ENCODE measurements at places on chromosomes 2 and 18.

DNA sequence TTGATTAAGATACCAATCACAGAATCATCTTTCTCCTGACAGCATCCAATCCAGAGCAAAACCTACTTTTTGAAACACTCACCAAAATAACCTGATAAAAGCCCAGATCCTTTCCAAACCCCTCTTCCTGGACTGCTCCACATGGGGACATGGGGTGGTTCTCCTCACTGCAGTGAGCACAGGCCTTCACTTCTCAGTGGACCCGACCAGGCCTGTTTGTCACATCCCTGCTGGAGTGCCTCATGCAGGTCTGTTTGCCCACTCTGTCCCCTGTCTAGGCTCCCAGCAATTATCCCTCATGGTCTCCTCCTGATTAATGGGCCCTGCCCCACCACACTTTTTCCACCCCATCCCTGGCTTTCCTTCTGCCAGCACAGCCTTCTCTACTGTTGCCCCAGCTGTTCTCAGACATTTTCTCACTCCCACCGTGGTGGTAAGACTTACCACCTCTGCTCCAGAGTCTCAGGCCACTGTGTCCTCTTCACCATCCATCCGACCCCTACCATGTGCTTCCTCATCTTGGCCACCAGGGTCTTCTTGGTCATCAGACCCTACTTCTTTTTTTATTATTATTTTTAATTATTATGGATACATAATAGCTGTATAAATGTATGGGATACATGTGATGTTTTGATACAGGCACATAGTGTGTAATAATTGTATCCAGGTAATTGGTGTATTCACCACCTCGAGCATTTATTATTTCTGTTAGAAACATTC is 21.1 kb downstream of the MRPL30 start:
- no peak for DNase-seq

DNA sequence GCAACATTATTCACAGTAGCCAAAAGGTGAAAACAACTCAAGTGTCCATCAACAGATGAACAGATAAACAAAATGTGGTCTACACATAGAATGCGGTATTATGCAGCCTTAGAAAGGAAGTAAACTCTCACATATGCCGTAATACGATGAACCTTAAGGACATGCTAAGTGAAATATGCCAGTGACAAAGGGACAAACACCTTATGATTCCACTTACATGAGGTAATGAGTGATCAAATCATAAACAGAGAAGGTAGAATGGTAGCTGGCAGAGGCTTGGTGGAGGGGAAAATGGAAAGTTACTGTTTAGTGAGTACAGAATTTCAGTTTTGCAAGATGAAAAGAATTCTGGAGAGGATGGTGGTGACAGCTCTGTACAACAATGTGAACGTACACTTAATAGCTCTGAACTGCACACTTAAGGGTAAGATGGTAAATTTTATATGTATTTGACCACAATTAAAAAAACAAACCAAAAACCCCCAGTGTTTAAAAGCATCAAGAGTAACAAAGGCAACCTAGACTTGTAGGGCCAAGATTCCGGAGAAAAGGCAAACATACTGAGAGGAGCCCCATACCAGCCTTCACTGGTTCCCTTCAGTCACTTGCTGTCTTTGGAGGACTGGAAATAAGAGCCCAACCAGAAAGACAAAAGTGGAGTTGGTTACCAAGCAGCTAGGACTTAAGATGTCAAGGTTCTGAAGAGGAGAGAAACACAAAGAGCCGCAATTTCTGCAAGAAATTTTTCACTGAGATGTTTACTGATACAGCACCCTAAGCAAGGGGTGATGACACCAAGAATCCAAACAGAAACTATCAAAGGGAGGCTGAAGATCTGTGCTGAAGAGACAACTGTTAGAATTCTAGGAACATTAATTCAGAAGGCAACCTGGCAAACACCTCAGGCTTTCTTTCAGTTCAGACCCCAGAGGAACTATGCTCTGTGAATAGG is 61.3 kb downstream of the CUL3 start:
- DNase-seq: no peak

- DNase-seq: peak; percentile 20
Measured at GRCh38 chr18:23618862-23619387, 32.6 kb upstream of the NPC1 start.

GRCh38 chr2:12514631-12515437 is 201.9 kb upstream of the TRIB2 start:
- DNase-seq: no peak

DNA sequence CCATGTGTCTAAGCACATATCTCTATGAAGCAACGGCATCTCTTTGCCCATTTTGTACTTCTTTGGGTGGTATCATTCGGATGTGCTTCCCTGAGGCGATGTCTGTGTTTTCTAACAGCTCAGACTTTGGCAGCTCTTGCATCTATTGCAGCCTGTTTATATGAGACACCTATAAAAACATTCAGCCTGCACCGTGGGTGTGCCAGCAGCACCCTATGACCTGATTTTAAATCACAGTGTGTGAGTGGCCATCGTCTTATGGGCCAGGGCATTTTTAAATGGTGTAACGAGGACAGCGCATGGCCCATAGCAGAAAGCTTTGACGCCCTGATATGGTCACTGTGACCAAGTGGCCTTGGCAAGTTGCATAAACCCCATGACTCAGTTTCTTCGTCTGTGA is 12.9 kb downstream of the NPAS2 start:
- DNase-seq: no peak

- DNase-seq: peak; percentile 87
Measured at GRCh38 chr18:34709750-34710441, at the start of gene DTNA. DTNA (plus strand) TSS chr18:34710298; CDS start chr18:34755977, 45,679 bp downstream.

GRCh38 chr2:236307641-236308040 is 43.4 kb upstream of the ASB18 start:
- DNase-seq: no peak

DNA sequence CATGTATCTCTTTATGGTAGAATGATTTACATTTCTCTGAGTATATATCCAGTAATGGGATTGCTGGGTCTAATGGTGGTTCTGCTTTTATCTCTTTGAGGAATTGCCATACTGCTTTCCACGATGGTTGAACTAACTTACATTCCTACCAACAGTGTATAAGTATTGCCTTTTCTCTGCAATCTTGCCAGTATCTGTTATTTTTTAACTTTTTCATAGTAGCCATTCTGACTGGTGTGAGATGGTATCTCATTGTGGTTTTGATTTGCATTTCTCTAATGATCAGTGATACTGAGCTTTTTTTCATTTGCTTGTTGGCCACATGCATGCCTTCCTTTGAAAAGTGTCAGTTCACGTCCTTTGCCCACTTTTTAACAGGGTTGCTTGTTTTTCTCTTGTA is 55.1 kb downstream of the CYTIP start:
- DNase-seq: no peak

- DNase-seq: no peak
Measured at GRCh38 chr2:237524631-237525030, 37.6 kb downstream of the MLPH start.

- DNase-seq: no peak
Measured at GRCh38 chr18:9869715-9870430, 15.9 kb upstream of the TXNDC2 start.

GRCh38 chr18:48068916-48069445 is 138.5 kb upstream of the SMAD2 start:
- no peak for DNase-seq

DNA sequence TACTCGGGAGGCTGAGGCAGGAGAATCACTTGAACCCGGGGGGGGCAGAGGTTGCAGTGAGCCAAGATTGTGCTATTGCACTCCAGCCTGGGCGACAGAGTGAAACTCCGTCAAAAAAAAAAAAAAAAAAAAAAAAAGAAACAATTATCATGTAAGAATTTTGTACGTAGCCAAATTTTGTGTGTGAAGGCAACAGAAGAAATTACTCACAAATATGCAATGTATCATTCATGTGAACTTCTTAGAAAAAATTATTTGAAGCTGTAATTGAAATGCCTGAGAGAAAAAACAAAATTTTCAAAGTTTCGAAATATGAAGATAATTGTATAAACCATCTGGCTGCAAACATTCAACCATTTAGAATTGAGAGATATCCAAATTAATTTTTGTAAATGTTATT is 204.8 kb upstream of the PARD3B start:
- no peak for DNase-seq

GRCh38 chr2:195001924-195002323 is 655.1 kb upstream of the SLC39A10 start:
- no peak for DNase-seq

DNA sequence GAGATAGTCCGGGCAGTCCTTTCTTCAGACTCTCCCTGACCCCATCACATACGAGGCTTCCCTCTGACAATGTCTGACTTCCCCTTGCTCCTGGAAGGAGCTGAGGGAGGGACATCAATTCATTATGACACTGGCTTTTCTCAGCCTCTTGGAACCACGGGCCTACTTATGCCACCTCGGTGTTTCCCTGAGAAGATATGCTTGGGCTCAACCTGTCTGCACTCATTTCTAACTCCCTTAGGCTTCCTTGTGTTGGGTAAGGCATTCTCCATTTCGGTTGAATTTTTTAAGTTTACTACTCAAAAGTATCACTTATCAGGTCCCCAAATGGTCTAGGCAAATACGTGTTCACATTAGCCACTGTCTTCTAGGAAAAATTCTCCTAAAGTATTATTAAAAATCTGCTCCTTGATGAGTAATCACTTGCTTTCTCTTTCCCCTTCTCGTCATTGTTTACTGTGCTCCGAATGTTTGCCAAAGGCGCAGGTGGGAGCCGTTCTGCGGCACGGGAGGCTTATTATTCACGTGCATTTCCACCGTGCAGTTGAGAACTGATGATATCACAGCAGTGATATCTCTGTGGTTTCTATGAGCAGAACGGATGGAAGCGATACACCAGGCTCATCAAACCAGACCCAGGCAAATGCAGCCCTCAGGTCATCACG is 33.1 kb downstream of the ARL4C start:
- no peak for DNase-seq

DNA sequence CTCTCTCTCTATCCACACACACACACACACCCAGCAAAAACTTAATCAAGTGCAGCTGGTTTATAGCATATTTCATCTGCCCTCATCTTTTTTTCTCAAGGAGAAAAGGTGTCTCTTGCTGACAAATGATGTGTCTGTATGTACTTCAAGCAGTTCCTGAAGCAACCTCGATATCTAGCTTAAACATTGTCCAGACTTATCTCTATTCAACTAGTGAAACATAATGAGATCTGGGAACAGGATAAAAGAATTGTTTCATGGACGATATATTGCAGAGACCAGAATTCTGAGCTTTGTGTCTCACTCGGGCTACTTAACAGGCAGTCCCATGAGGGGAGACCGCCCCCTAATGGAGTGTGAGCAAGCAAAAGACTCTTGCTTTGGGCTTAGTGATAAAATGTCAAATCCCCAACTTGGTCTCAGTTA is 929.2 kb upstream of the SOX11 start:
- DNase-seq: peak; percentile 54

GRCh38 chr2:143451642-143452281 is 322.5 kb downstream of the ARHGAP15 start:
- no peak for DNase-seq

DNA sequence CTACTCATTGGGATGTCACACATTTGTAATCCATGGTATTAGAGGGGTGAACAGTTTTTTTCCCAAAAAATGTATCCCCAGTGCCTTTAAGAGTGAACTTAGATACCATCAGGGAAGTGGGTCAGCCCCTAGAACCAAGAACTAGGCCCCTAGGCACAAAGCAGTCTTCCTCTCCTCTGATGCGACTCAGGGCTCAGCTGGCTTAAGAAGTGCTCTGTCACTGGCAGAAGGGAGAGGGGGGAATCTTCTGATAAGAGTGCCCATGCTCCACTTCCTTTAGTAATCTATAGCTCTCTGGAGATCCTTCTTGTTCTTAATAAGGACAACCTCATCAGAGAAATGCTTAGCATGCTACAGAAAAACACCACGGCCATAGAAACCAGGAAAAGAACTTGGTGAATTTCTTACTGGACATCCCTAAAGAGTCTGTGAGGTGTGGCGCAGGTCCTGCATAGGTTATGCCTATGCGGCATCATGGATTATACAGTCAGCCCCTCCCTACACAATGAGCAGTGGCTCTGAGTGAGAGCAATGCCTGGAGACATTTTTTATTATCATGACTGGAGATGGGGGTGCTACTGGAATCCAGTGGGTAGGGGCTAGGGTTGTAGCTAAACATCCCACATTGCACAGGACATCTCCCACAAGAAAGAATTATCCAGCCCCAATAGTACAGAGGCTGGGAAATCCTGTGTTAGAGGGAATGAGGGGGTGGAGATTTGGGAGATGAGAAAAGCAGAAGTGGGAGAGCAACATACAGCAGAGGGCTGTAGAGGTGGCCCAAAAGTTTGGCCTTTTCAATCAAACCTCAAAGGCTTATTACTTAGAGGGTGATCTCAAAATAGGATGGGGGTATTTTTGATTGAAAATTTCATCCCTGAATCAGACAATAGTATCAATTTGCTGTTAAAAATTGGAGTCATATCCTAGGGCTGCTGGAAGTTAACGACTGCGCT is 21.7 kb upstream of the ZNF385B start:
- no peak for DNase-seq

DNA sequence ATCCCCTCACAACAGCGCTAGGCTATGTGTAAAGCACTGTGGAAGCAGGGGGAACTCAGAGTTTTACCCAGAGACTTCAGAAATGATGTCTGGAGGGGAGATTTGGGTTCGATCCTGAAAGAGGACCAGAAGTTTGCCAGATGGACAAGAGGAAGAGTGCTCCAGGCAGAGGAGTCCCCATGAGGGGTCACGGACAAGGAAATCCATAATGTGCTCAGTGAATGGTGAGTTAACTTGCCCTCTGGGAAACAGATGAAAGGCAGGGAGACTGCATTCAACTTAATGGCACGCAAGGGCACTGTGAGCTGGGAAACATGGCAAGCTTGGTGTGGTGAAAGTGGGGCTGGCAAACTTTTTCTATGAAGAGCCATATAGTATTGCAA is 6.0 kb upstream of the ASAP2 start:
- DNase-seq: no peak

DNA sequence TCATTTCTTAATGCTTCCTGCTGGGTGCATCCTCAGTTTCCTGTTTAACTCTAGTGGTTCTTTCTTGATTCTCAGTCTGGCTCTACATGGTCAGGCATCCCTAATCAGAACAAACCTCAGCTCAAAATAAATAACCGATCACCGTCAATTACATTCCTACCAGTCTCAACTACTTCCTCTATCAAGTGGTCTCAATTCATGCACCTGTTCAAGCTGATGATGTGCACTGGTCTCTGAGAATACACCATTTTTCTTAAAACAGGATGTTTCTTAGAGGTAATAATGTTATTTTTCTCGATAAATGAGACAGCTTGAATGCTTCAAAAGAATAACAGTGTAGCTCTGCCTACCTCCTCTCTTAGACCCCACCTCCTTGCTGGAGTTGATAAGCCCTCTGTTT is 420.9 kb downstream of the SOCS6 start:
- no peak for DNase-seq

DNA sequence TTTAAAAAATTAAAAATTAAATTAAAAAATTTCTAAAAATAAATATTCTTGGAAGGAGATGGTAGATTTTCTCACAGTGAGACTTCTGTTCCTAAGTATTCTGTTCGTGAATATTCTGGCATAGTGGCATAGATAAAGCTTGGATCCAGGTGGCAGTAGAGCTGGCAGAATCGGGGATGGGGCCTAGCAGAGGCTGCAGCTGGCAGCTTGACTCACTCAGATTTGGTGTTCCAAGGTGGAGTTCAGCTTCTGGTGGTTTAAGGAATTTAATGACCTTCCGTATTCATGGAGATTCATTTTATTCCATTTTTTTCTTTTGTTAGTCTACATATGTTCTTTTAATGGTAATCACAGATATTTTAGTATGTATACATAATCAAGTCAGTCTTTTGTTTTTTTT is 19.9 kb downstream of the ARMC9 start:
- no peak for DNase-seq

GRCh38 chr2:144553379-144553778 is 33.5 kb upstream of the ZEB2 start:
- DNase-seq: no peak

GRCh38 chr2:67234440-67234839 is 162.7 kb upstream of the ETAA1 start:
- DNase-seq: peak; percentile 14

- peak; percentile 75 for DNase-seq
Measured at GRCh38 chr18:23229472-23229871, 94.2 kb downstream of the CABLES1 start.

All from muscle of back (tissue), 13 donors.